ENCODE measurements at places on chromosomes 4 and X.

DNA sequence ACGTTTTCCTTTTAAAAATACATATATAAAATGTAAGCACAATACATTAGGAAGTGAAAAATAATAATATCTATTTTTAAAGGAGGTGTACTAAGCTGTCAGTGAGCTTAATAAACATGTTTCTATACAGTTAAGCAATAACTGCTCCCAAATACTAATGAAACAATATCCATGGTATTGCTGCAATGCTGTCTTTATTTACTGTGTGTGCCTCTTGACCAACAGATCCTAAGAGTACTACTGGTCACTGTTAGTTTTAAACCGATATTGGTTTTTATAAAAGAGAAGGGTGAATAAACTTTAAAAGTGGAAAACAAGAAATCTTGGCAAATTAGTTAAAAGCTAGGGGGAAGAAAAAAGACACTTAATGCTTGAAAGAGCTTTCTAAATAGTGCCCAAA is 1029.0 kb downstream of the FSTL5 start:
- no peak for DNase-seq

DNA sequence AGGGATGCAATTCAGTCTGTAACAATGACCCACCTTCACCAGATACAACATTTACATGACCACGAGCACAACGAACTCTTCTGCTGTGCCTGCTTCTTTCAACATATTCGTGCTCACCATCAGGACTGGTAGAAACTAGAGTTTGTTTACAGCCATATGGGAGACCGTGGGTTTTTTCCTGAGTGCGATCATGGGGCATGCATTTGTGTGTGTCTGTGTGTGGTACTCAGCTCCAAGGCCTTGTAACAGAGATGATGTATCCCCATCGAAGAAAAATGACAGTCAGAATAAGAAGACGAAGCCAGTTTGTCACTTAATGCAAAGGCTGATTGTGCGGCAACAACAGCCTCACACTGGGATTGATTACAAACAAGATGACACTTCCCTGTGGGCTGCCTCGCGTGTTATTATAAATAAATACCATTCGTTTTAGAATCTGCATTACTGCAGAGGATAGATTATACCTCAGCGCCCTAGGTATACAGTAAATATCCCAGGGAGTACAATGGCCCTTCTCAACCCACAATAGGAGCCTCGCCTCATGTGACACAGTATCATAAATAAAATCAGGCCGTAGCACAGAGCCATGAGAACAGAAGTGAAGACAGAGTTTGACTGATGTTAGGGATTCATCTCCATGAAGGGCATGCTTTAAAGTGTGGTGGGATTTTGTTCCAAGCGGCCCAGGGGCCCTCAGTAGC is 97.3 kb upstream of the NOCT start:
- no peak for DNase-seq

- no peak for DNase-seq
Measured at GRCh38 chr4:42330002-42330592, 67.2 kb upstream of the SHISA3 start.

DNA sequence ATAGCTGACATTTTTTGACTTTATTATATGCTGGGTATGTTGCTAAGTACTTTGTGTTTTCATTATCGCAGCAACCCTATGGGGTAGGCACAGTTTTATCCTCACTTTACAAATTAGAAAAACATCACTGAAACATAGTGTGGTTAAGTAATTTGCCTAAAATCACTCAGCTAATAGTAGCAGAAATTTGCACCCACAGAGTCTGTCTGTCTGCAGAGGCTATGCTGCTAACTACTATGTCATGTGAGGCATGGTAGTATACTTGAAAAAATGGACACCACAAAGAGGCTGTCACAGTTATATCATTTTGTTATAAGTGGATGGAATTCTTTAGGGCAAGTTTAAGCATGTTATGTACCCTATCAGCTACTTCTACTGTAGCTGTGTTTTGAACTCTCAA is 69.0 kb downstream of the STAG2 start:
- DNase-seq, result no peak

DNA sequence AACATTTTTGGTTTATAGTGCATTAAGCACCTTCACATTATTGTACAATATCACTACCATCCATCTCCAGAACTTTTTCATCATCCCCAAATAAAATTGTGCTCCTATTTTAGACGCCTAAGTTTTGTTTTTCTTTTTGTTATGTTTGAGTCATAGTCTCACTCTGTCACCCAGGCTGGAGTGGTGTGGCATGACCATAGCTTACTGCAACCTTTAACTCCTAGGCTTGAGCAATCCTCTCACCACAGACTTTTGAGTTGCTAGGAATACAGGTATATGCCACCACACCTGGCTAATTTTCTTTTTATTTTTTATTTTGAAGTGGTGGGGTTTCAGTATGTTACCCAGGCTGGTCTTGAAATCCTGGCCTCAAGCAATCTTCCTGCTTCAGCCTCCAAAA is 33.9 kb downstream of the PRSS12 start:
- no peak for DNase-seq

GRCh38 chr4:30717208-30718020 is 2.8 kb upstream of the PCDH7 start:
- DNase-seq, result peak; percentile 65

- no peak for DNase-seq
Measured at GRCh38 chr4:81442484-81443085, 29.1 kb downstream of the RASGEF1B start.

DNA sequence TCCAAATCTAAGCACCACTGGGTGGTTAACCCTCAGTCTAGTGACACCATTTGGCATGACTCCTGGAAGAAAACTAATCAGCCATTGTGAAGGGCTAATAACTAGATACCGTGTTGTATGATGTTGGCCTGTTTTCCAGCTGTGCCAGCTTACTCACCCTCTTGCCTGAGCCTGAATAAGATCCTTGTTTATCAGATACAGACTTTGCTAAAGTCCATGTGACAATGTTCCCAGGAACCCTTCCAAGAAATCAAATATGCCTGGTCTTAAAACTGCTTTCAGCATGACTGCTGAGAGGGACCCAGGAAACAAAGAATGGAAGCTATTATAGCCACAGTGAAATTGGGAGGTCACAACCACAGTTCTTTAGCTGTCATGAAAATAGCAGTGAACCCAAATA is 640.8 kb upstream of the INTU start:
- peak; percentile 93 for DNase-seq

GRCh38 chrX:47607091-47607490 is 12.6 kb downstream of the SYN1 start:
- no peak for DNase-seq

- no peak for DNase-seq
Measured at GRCh38 chr4:171719691-171720090, 93.5 kb upstream of the GALNTL6 start.

GRCh38 chr4:118772081-118772766 is 63.7 kb downstream of the SEC24D start:
- DNase-seq, result peak; percentile 75

DNA sequence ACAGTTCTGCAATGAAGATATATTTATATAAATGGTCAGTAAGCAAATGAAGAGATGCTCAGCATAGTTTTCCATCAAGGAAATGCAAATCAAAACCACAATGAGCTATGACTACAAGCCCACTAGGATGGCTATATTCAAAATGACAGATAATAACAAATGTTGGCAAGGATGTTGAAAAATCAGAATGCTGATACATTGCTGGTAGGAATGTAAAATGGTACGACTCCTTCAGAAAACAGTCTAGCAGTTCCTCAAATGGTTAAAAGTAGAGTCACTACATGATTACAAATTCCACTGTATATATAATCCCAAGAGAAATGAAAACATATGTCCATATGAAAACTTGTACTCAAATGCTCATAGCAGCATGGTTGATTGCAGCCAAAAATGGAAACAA is 425.0 kb upstream of the ATOH1 start:
- DNase-seq, result no peak

- DNase-seq, result no peak
Measured at GRCh38 chr4:39814403-39815185, 116.7 kb downstream of the UBE2K start.

- no peak for DNase-seq
Measured at GRCh38 chr4:114093221-114093715, 113.8 kb upstream of the ARSJ start.

DNA sequence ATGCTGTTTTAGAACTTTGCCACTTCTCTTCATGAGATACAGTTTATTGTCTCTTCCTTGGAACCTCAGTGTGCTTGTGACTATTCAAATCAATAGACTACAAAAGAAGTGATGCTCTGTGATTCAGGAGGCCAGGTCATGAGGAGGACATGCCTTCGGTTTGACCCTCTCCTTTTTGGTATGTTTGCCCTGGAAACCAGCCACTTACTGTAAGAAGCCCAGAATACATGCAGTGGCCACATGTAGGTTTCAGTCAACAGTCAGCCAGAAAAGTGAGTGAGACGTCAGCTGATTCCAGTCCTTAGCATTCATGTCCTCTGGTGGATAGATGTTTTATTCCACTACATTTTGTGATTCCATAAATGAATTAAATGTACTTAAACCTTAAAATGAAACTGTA is 328.7 kb downstream of the PCDH18 start:
- DNase-seq, result no peak
